A673 (cell line): ENCODE measurements at places on chromosomes 6 and 20. TPM values are rescaled to one million over a fixed set of nuclear protein-coding genes. Genes with fewer than 3 reads are reported as not detected.
A peak's percentile ranks its signal among the peaks of the same experiment; 100 is the strongest.

GRCh38 chr6:71886184-71887005 is at the start of gene RIMS1:
TSS of gene RIMS1 (plus strand) at chr6:71886550. CDS start at chr6:71887024, 474 bp downstream.
- DNase-seq = peak; percentile 63
- no peak within 1 kb of the TSS for H3K27ac ChIP-seq
- H3K36me3 ChIP-seq = no peaks in the 10 kb centered on the region
- peak within 1 kb of the TSS; percentile 51 for H3K4me3 ChIP-seq
- H3K4me1 ChIP-seq = peaks cover 6% of the 10 kb centered on the region

GRCh38 chr20:17680836-17681725 is 961 bp downstream of the RRBP1 start:
- DNase-seq = peak; percentile 79
- H3K27ac ChIP-seq = peak overlapping the region; percentile 58
- H3K4me3 ChIP-seq = peak overlapping the region; percentile 66
- peaks cover 16% of the 10 kb centered on the region for H3K4me1 ChIP-seq
- peaks cover 12% of the 10 kb centered on the region for H3K27me3 ChIP-seq

HLA-G gene
- not detected in 2 replicates for total RNA-seq

CBLN4 gene
- total RNA-seq = not detected in 2 replicates

DNA sequence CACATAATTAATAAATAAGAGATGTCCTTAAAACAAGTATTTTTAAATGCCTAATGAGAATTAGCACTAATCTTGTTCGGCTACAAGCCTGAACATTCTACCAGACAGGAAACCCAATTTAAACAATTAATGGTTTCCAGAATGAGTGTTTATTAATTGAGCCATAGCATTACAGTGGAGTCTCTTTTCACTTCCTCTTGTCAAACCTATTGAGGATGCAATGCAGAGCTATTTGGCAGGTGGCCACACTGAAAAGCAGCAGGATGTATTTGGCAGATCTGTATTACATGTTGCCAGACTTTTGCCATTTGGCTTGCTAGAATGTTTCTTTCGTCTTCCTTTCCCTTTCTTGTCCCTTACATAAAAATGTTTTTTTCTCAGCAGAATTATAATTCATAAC is 475.2 kb upstream of the MARCKS start:
- no peaks in the 10 kb centered on the region for H3K27me3 ChIP-seq
- DNase-seq = peak; percentile 89
- H3K27ac ChIP-seq = no peak overlapping the region
- H3K4me1 ChIP-seq = peaks cover 11% of the 10 kb centered on the region
